Activated CD4-positive, CD25-positive, alpha-beta regulatory T cell (primary cell): ENCODE measurements at places on chromosomes 5 and 9.

DNA sequence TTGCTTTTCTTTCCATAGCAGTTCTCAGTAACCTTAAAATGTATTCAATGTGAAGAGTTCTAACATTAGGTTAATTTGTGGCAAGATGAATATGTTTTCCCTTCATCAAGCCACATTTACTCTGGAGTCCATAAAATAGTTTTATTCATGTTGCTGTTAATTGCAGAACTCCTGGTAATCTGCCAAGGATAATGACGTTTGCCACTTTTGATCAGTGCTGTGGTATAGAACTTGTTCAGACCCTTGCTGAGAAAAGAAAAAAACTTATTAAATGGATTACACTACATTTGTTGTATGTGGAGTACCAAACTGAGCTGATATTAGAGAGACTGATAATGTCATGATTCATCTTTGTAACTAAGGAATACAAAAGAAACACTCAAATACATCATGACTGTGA lies 212.4 kb upstream of the DMAC1 start:
- DNase-seq: no peak

DNA sequence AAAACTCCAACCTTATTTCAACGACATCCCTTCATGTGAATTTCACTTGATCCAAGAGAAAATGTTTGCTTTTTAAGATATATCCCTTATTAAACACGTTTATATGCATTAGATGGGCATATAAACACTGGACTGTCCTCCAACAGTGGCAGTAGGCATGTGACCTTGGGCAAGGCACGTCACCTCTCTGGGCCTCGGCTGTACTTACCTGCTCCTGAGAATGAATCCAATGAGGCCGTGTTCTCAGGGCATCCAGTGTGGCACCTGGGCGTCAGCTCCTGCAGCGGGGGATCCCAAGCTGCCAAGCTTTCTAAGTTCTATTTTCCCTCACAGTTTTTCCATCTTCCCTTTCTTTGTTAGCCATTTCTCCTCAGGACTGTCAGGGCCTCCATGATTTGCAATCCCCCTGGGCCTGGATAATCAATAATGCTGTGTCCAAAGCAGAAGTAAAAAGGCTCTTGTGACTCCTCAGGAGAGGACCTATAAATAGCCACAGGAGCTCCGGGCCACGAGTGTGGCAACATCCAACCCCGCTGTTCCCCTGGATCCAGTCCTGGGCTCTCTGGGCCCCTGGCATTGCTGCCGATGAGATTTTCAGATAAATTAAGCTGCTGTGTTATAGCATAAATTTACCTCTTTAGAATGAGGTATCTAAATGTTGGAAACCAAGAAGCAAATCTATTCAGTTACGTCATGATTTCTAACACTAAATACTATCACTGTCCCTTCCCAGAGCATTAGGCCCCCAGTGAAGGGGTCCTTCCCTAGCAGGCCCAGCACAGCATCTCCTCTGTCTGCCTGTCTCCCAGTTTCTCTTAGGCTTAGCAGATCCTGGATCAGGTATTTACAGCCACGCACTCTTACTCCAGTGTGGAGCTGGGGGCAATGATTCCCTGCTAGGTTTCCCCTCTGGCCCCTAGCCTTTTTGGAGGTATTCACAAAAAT lies 76.8 kb downstream of the PTPN3 start:
- no peak for DNase-seq

GRCh38 chr9:123656565-123656964 lies 273.4 kb downstream of the DENND1A start:
- no peak for DNase-seq

- DNase-seq: no peak
Observed at GRCh38 chr5:149264439-149265067, 7.1 kb upstream of the AFAP1L1 start.

GRCh38 chr9:80866576-80867227 lies 822.6 kb downstream of the TLE1 start:
- DNase-seq: no peak

DNA sequence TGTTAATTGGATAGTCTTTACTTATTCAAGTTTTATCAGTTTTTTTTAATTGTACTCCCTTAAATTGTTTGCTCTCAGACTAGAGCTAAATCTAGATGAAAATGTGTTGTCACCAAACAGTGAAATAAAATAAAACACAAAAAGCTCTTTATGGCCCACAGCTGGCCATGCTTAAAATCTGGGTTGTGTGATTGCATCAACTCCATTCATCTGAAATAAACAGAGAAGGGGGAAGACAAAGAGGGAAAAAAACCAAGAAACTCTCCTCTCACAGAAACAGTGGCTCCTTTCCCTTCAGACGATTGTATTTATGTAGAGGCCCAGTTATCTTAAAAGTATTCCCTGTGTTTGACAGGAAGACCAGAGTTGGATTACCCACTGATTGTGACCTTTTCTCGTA lies 422.4 kb downstream of the IRX1 start:
- DNase-seq: no peak

- DNase-seq: no peak
Observed at GRCh38 chr5:64163135-64163534, 2.5 kb upstream of the RNF180 start.
